ENCODE measurements at places on chromosomes 2 and 18.

- DNase-seq, result no peak
These were observed 126.6 kb upstream of the CREB1 start for GRCh38 chr2:207403141-207403540.

GRCh38 chr2:64972426-64972825, 16.8 kb upstream of the SLC1A4 start:
- DNase-seq, result no peak

- DNase-seq, result no peak
These were observed 86.3 kb downstream of the ZFP36L2 start for GRCh38 chr2:43139996-43140621.

- no peak for DNase-seq
These were observed 196.1 kb downstream of the BABAM2 start for GRCh38 chr2:28086611-28087010.

GRCh38 chr18:13913205-13913604, 2.1 kb downstream of the MC2R start:
- DNase-seq, result no peak

GRCh38 chr18:61891271-61891670, 1.5 kb downstream of the RNF152 start:
- DNase-seq, result no peak

DNA sequence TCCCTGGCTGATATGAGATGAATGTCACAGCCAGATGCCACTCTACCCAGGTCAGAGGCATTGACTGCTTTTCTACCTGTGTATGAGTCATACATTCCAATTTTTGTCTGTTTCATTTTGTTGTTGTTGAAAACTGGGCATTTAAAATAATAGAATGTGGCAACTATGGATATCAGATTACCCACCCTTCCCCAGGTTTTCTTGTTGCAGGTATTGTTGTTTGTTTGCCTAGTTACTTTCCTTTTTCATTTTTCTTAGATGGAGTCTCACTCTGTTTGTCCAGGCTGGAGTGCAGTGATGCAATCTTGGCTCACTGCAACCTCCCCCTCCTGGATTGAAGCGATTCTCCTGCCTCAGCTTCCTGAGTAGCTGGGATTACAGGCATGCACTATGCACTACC, 70.2 kb downstream of the LRRC30 start:
- no peak for DNase-seq

DNA sequence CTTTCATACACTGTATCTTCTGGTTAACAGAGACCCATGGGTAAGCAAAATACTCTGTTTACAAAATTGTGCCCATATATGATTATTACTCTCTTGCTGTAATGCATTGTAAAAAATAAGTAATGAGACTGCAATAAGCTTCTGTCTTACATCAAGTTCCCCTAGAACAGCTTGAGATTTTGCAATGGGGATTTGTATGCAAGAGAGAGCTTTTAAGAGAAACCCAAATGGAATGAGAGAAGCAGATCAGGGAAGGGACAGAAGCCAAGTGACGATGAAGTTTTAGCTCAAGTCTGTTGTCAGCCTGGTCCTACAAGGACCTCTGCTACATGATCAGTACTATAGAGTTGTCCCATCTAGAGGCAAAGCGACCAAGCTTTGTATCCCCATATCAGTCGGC, 218.1 kb upstream of the VWC2L start:
- DNase-seq, result no peak

- no peak for DNase-seq
These were observed 155.3 kb downstream of the DIS3L2 start for GRCh38 chr2:232116852-232117251.

- no peak for DNase-seq
These were observed 101.2 kb upstream of the ALK start for GRCh38 chr2:30022444-30023071.

GRCh38 chr2:136929531-136929930, 164.2 kb downstream of the THSD7B start:
- no peak for DNase-seq

- DNase-seq, result no peak
These were observed 214.0 kb downstream of the TGIF1 start for GRCh38 chr18:3663870-3664512.

DNA sequence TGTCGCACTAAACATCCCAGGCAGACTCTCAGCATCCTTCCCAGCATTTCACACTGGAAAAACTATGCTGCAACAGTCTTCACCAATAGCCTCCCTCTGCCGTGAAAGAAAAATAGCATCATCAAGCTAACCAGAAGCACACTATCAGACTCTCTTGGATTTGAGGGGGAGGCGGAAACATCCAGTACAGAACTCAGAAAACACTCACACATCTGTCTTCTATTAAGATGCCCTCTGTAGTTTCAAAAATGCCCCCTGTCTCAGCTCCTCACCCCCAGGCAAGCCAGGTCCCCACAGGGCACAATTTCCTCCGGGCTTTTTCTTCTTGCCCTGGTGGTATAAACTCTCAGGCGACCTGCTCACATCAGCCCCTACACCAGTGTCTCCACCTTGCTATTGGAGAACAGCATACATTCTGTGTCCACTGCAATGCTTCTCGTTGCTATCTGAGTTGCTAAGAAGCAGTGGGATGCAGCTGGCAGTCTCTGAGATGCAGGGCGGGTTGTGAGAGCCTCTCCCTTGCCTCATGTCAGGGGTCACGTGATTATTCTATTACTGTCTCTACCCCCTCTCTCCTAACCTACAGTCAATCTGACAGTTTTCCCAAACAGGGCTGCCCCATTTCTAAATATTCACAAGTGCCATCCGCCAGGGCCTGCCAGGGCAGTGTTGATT, 189.9 kb downstream of the INO80D start:
- no peak for DNase-seq

DNA sequence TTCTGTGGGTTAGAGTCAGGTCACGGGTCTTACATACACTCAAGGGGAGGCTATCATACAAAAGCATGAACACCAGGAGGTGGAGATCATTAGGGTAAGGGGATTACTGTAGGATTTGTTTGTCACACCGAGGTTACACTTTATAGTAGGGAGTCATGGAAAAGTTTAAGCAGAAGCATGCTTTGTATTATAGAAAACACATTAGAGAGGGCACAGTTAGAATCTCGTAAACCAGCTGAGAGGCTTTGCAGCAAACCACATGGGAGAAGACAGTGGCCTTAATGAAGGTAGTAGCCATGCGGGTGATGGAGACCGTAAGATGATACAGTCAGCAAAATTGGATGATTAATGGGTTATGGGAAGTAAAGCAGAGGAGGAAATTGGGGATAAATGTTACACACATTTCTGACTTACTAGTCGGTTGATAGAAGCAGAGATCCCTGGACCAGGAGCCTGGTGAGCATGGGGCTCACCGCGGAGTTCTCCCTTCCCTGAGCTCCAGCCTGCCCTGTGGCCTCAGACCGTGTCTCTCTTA, 75.6 kb downstream of the MAPRE2 start:
- DNase-seq, result no peak

DNA sequence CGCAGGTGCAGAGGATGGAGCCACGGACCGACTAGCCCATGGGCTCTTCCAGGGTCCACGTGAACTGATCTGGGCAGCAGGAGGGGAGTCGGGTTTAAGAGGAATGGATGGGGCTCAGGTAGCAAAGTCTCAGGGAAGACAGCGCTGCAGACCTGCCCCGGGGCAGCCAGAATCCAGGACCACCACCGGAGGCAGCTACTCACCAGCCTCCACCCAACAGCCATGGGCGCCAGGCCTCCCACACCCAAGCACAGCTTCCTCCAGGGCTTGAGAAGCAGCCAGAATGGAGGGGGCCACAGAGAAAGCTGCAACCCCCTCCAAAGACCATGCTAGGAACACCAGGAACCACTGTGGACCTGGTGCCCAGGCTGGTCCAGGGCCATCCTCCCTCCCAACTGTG, 164.3 kb downstream of the TWIST2 start:
- no peak for DNase-seq

DNA sequence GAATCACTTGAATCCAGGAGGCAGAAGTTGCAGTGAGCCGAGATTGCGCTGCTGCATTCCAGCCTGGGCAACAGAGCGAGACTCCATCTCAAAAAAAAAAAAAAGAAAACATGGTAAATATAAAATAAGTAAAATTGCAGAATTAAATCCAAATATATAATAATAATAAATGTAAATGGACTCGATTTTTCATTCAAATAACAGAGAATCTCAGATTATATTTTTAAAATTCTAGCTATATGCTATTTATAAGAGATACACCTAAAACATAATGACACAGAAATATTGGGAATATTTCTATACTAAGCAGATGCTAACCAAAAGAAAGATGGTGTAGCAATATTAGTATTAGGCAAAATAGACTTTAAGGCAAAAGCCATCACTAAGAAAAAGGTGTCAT, 15.1 kb upstream of the NEURL3 start:
- DNase-seq, result no peak

GRCh38 chr2:65374999-65375398, 57.4 kb downstream of the SPRED2 start:
- no peak for DNase-seq

DNA sequence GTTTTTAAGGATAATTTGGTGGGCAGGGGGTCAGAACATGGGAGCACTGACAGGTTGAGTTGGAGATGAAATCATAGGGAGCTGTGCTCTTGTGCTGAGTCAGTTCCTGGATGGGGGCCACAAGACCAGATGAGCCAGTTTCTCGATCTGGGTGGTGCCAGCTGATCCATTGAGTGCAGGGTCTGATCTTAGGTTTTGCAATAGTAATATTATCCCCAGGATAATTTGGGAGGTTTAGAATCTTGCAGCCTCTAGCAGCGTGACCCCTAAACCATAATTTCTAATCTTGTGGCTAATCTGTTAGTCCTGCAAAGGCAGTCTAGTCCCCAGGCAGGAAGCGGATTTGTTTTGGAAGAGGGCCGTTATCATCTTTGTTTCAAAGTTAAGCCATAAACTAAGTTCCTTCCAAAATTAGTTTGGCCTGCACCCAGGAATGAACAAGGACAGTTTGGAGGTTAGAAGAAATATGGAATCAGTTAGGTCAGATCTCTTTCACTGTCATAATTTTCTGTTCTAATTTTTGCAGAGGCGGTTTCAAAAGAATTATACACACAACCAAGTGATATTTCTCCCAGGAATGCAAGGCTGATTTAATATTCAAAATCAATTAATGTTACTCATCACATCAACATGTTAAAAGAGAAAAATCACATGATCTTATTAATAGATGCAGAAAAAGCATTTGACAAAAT, 23.0 kb downstream of the DBI start:
- DNase-seq, result no peak

DNA sequence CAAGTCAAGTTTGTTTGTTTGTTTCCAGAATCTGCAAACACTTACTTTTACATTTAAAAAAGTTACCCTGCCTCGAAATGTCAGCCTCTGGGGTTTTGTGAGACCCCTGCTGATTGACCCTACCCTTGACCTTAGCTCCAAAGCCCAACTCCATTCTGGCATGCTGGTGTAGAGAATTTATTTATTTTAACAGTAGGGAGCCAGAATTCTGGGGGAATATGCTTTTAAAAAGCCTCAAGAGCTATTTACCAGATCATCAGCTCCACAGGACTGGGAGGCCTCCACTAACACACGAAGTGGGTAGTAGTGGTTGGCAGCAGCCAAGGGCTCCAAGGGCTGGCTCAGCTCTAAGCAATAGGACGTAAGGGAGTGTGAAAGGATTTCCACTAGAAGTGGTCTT, 23.2 kb upstream of the GREB1L start:
- no peak for DNase-seq

- DNase-seq, result no peak
These were observed 18.8 kb downstream of the FAM124B start for GRCh38 chr2:224382973-224383555.

DNA sequence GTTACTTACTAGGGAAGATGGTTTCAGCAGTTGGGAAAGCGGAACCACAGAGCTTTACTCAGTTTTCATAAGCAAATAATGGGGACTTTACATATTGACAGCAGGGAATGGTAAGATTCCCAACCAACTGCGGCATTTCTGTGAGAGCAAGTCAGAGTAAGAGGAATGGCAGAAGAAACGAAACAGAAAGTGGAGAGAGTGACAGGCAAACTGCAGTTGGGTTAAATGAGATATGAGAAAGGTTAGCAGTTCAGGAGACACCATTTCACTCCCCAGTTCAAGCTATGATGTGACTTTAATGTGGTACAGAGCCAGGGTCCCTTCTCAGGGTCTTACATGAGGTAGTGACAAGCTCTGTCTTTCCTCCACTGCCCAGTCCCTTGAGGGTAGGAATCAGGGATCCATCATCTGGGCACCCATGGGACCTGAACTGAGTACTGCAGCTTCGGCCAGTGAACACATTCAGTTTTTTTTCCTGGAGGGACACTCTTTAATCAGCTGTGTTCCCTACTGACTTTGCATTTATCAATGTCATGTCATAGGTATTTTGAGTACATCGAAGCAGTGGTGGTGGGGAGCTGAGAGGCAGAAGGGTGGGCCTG, 33.0 kb upstream of the GREB1 start:
- no peak for DNase-seq

DNA sequence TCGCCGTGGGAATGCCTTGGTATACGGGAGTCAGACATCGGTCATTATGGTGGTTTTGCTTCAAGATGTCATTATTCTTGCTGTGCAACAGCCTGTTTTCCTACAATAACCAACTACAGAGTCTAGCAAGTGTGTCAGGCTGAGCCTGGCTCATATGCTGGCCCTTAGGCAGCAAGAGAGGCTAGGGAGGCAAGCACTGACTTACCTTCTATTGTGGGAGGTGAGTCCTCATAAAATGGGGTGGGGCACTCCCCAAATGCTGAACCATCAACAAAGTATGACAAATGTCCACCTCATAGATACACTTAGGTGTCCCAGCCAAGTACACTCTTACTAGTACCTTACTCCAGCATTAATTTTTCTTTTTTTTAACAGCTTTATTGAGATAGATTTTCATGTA, 77.0 kb upstream of the ATL2 start:
- DNase-seq, result no peak

- peak; percentile 95 for DNase-seq
These were observed 3.4 kb upstream of the DUSP2 start for GRCh38 chr2:96148410-96149217.

DNA sequence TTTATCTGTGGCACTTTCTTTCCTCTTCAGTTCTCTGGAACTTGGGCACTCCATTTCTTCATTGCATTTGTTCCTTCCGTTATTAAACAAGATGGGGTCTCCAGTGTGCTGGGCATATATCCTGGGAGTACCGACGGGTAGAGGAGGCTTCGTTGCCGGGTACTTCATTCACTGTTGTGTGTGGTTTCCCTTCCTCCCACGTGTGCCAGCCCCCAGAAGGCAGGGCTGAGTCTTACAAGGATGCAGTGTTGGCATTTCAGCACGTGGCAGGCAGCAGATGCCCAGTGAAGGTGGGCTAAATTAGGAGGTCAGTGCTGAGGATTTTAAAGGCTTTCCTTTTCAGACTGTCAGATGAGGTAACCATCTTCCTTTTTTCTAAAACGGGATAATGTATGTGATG, 58.6 kb downstream of the MGAT5 start:
- no peak for DNase-seq

GRCh38 chr18:34510926-34511325, 199.2 kb upstream of the DTNA start:
- DNase-seq, result no peak
